Stimulated activated CD4-positive, alpha-beta T cell treated with anti-CD3 and anti-CD28 coated beads, Interleukin-4, amount 100 ng/mL, for 1 hour (primary cell): ENCODE measurements at places on chromosomes 3 and 15.

- no peak for DNase-seq
Measured at GRCh38 chr3:45443459-45443858, 55.1 kb downstream of the LARS2 start.

GRCh38 chr15:69701198-69701597 is 248.6 kb downstream of the RPLP1 start:
- DNase-seq = no peak

- DNase-seq = peak; percentile 85
Measured at GRCh38 chr3:142148792-142149672, at the start of gene TFDP2. TFDP2 (minus strand) TSS chr3:142149544; CDS start chr3:142101749, 47,795 bp downstream.

DNA sequence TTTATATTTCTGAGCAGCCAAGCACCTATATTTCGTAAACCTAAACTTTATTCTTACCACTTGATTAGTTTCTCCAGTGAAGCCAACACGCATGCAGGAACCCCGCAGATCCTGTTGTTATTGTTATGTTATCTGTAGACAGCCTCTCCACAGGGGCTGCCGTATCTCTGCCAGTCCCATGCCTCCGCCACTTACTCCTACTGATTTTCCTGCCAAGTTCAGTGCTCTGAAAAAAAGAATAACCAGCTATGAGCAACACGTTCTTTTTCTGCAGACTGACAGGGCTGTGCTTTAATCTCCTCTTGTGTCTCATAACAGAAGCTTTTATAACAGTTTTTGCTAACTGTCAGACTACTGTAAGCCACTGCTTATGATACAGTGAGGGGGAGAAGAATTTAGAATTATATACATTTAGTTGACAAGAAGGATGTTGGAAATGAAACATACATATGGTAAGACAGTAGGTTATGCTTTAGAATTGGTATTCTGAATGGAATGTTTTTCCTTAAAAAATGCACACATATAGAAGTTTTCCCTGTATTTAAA is 347.4 kb downstream of the SI start:
- DNase-seq = no peak

- DNase-seq = no peak
Measured at GRCh38 chr3:16928386-16929132, 43.8 kb downstream of the PLCL2 start.

GRCh38 chr3:45677841-45678240 is 11.4 kb upstream of the SACM1L start:
- no peak for DNase-seq

- no peak for DNase-seq
Measured at GRCh38 chr3:41200669-41201021, 1.3 kb downstream of the CTNNB1 start.

DNA sequence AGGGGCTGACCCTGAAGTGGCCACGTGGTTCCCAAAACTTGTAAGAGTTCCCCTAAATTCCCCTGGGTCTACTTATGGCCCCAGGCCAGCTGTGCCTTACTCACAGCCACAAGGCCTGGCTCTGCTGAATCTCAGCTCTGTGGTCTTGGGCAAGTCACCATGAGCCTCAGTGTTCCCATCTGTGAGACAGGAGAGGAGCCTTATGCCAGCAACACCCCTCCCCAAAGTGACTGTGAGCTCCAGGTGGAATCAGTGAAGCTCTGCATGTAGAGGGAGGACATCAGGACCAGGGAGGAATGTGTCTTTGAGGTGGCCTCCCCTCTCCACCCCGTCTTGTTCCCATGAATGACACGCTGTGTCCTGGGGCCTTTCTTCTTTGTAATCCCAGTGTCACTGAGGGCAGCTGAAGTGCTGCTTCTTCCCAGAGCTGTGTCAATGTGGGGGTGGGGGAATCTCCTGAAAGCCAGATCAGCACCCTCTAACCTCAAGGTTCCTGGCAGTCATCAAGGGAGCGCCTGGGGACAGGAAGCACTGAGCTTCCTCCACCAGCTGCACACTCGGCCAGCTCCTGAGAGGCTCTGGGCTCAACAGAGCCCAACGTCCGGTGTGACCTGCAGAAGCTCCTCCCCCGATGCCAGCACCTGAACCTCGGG is 258.9 kb downstream of the UACA start:
- DNase-seq = no peak

DNA sequence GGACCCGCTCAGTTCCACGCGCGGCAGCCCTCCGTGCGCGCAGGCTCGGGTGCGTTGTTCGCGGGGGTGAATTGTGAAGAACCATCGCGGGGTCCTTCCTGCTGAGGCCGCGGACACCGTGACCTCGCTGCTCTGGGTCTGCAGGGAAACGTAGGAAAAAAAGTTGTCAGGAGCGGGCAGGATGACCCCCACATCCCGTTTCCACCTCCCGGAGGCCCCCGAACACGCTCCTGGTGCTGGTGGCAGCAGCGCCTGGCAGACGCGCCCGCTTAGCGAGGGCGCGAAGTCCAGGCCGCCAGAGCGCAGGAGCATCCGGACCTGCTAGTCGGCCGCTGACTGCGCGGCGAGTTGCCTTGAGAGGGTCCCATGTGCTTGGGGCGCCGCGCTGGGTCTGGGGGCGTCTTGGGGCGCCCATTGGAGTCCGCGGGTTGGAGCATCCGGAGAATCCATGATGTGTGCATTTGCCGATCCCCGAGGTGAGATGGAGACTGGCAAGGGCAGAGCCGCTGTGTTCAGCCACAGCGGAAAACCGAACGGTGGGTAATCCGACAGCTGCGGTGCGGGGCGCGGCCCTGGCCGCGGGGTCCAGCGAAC is 520 bp downstream of the GREM1 start:
- no peak for DNase-seq

GRCh38 chr3:188264226-188265207 is 110.6 kb downstream of the LPP start:
- no peak for DNase-seq

GRCh38 chr15:95018888-95019545 is 787.7 kb downstream of the MCTP2 start:
- DNase-seq = no peak
